ENCODE measurements at places on chromosomes 7 and 10. TPM values are rescaled to one million over a fixed set of nuclear protein-coding genes. Genes with fewer than 3 reads are reported as not detected.

ABCB1 gene
- total RNA-seq, result 3.3 TPM

DNA sequence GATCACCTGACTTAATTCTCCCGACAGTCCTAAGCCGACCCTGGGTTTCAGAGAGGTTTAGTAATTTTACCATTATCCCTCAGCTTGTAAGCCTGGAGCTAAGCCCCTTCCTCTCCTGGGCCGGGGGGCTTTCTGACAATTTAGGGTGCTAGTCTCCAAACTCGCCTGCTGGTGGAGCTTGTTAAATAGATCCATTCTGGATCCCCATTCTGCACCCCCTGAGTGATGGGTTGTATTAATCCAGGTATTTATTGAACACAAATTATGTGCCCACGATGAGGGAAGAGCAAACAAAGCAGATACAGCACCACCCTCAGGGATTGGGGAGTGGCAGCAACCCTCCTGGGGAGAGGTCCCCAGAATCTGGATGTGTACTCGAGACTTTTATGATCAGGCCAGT, 1.3 kb upstream of the SLC29A3 start:
- no peak for DNase-seq

LIPN gene
- total RNA-seq, result not detected

DNA sequence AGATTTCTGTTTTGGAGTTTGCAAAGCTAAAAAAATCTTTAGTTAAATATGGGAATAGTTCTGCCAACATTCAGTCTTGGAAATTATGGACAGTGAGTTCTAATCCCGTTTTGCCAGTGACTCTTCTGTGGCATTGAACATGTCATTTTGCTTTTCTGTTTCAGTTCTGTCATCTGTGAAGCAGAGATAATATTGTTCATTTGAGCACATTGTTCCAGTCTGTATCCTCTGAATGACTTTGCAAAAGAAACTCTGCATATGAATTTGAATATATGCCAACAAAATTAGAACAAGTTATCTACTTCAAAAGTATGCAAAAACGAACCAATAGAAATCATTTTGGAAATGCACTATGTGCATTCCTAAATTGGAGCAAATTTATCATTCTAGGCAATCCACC, 746.0 kb upstream of the POT1 start:
- no peak for DNase-seq

GRCh38 chr10:72322280-72323058, 32.2 kb downstream of the DNAJB12 start:
- DNase-seq, result peak; percentile 52

FAM237B gene
- not detected for total RNA-seq

HABP2 gene
- total RNA-seq, result not detected

DNA sequence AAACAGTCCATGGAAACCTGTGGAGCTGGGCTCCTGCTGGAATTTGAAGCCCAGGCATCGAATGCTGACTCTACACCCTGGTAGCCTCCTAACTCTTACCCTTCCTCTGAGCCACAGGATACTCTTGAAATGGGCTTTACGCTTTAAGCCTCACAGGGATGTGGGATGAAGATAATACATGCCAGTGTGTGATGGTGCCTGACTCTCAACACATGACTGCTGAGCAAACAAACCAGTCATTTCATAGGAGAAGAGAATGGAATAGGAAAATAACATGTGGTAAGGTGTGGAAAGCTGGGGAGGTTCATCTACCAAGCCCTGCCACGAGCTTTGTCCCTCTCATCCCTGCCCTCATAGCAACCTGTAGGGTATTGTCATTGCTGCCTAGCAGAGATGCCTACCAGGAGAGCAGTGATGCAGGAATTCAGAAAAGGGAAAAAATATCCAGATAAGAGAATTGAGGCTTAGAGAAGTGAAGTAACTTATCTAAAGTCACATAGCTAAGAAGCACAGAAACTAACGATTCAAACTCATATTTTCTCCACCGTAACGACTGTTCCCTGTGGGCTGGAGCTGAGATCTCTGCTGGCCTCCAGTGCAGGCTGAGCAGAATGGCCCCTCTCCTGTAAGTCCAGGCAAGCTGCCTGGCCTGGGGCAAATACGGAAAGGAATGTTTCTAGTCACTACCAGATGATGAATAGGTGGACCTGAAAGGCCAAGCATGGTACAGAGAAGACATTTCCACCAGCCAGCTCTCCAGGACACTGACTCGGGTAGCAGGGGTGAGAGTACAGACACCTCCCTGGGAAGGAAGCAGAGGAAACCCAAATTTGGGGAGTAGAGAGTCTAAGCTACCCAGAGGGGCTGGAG, 90.2 kb upstream of the DUSP5 start:
- DNase-seq, result no peak

- no peak for DNase-seq
Observed at GRCh38 chr7:123787220-123788007, 38.6 kb upstream of the WASL start.

Data from right cardiac atrium (tissue), 5 donors.